ENCODE measurements at places on chromosomes 5 and 9.

- DNase-seq, result no peak
Measured at GRCh38 chr9:37302277-37302676, 120.2 kb upstream of the GRHPR start.

- DNase-seq, result no peak
Measured at GRCh38 chr5:151676314-151676712, 10.4 kb downstream of the SPARC start.

- DNase-seq, result peak; percentile 36
Measured at GRCh38 chr5:179609834-179610108, 13.7 kb downstream of the HNRNPH1 start.

GRCh38 chr9:111542497-111543254 lies 17.7 kb downstream of the ZNF483 start:
- DNase-seq, result no peak

GRCh38 chr5:42066131-42066530 lies 141.1 kb downstream of the FBXO4 start:
- DNase-seq, result no peak

GRCh38 chr5:52794519-52794918 lies 6.8 kb downstream of the ITGA1 start:
- no peak for DNase-seq

GRCh38 chr5:66198837-66199236 lies 54.7 kb downstream of the SREK1 start:
- DNase-seq, result no peak

DNA sequence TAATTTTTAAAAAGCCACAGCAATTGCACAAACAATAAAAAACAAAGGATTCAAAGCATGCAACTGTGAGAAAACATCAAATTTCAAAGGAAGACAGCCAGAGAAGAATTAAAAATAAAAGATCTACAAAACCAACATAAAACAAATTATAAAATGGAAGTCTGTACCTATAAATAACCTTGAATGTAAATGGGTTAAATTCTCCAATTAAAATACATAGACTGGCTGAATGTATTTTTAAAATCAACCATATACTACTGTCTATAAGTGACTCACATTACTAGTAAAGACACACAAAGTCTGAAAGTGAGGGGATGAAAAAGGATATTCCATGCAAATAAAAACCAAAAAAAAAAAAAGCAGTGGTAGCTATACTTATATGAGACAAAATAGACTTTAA lies 33.7 kb downstream of the BTNL8 start:
- DNase-seq, result no peak

GRCh38 chr9:113621980-113622379 lies 158.5 kb downstream of the RGS3 start:
- DNase-seq, result no peak

DNA sequence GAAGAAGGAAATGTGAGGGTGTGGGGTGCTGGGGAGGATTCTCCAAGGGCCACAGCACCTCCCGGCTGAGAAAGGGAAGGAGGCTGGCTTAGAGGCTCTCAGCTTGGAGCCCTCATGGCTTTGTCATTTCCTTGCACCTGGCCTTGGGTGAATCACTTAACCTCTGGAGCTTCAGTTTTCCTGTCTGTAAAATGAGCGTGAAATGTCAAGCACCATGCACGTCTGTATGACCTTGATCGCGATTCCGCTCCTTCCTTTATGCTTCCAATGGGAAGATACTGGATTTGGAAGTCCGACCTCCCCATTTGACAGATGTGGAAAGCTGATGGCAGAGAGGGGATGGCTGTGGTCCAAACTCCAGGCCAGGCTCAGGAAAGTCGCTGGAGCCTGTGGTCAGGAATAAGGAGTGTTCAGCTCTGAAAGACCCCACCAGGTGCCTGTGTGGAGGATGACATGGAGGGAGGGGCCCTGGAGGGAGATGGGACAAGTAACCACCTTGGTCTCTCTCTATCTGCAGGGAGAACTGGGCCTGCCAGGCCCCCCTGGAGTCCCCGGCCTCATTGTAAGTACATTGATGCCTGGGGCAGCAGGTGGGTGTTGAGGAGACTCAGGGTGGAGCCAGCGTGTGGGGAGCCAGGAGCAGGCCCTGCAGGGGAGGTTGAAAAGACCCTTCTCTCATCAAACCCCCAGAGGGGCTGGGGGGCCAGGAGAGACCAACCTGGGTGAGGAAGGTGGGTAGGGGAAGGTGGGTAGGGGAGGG lies 66.5 kb downstream of the COL27A1 start:
- DNase-seq, result no peak

GRCh38 chr9:2299843-2300205 lies 284.7 kb downstream of the SMARCA2 start:
- DNase-seq, result no peak

DNA sequence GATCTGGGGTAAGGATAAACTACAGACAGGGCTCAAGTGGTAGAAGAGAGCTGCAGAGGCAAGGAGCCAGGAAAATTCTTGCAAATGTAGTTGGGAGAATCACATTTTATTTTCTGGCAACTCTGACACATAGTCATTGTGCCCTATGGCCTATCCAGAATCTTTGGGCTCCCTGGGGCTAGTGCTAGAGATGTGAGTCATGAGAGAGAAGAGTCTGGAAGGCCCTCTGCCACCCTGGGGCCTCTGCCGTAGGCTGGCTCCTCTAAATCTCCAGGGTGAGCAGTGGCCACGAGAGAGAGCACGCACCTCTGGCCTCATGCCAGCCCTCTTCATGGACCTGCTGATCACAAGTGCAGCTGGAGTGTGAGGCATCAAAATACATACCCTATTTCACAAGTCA lies 74.3 kb upstream of the SSBP2 start:
- peak; percentile 97 for DNase-seq

DNA sequence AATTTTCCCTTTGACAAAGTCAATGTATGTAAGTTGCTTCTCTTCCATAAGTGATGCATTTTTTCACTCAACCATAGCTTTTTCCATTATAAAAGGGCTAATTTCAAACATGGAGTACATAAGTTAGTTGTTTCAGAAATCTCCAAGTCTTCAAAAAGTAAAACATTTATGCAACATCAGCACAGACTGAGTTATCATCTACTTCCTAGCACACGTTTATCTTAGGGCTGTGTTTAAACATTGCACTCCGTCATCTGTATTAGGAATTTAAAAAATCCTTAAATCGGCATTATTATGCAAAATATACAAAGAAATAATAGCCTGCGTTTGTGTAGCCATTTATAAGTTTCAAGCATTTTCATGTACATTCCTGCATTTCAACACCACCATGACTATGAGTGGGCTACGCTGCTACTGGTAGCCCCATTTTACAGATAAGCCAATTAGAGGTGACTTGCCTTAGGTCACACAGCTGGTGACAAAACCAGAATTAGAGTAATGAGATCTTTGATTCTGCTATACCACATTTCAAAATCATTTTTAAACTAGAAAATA lies 43.4 kb downstream of the PTPN3 start:
- no peak for DNase-seq

DNA sequence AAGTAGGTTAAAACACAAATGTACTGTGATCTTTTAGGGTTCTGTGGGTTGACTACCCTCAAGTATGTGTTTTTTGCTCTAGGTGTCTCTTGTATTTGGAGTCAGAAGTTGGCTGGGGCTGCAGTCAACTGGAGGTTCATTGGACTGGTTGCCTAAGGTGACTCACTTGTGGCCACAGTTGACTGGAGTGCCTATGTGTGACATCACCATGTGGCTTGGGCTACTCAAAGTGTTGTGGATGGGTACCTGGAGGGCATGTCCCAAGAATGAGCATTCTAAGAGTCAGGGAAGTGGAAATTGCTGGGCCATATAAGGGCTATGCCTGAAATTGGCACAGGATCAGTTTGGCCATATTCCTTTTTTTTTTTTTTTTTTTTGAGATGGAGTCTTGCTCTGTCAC lies 27.4 kb downstream of the SNX30 start:
- DNase-seq, result no peak

DNA sequence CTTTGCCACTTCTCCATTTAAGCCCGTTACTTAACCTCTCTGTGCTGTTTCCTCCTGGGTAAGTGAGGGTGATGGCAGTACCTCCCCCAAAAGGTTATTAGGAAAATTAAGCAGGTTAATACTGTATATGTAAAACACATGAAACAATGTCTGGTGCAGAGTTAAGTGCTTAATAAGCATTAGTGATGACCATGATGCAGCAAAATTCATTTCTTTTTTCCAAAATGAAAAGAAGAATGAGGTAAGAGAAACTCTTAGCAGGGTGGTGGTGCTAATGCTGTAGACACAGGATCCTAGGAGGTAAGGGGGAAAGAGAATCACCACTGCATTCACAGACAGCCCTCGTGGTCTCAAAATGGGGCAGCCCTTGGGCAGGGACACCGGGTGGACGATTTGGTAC lies 115.1 kb upstream of the RAI14 start:
- DNase-seq, result no peak

GRCh38 chr5:10633271-10634049 lies 69.6 kb downstream of the ANKRD33B start:
- DNase-seq, result no peak

DNA sequence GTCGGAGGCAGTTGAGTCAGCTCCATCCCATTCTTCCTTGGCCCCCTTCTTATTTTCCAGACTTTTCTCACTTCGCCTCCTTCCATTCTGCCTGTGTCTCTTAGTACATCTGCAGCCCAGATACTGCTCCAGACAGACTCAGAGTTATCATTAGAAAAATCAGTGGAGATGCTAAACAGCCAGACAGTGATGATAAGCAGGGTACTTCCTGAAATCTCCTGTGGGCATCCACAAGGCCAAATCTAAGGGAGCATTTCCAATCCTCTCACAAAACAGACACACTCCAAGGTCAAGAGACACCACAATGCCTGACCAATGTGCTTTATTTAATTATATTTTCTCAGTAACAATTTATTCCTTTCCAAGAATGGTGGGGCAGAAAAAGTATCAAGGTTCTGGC lies 14.5 kb upstream of the RLN1 start:
- no peak for DNase-seq

GRCh38 chr9:137293482-137294090 lies 8.5 kb downstream of the NRARP start:
- no peak for DNase-seq

DNA sequence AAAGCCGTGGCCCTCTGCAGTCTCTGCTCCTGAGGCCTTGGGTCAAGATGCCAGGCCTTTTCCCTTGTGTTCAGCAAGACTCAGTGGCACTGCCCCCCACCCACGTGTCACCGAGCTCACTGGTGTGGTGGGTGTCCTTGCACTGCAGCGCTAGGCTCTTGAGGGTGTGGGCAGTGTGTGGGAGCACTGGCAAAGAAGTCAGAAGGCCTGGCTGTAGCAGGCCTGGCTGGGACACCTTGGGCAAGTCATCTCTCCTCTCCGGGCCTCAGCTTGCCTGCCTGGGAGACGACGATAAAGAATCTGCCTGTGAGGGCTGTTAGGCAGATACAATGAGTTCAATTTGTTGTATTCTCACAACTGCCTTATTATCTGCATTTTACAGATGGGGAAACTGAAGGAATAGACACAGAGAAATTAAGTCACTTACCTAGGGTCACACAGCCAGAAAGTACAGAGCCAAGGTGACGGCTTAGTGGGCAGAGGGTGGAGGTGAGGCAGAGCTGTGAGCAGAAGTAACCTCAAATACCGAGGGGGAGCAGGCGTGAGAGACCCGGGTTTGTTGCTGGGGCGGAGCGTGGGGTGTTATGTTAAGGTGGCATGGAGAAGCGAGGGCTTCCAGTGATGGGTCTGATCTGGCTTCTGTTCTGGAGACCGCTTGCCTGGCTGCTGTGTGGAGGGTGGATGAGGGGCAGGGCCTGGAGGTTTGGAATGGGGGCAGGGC lies 1.4 kb downstream of the TSPAN17 start:
- DNase-seq, result no peak

GRCh38 chr5:98064118-98064685 lies 709.3 kb upstream of the RGMB start:
- no peak for DNase-seq

DNA sequence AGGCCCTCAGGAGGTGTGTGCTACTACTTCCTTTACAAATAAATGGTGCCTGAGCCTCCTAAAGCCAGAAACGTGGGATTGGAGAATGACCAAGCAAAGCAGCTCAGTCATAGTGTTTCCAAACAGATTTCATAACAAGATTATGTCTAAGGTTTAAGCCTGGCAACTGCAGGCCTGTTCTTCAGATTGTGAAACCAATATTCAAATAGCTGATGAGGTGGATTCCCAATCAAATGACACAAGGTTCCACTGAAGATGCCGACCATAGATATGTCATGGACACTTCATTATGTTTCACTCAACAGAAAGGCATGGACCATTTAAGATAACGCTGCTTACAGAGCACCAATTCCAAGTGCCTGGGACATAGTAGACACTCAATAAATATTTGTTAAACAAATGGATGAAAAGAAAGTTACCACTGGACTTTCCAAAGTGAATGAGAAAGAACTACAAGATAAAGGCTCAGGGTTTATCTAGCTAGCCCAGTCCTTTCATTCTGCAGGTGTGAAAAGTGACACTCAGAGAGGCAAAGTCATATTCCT lies 189.5 kb downstream of the ACTL7B start:
- no peak for DNase-seq

DNA sequence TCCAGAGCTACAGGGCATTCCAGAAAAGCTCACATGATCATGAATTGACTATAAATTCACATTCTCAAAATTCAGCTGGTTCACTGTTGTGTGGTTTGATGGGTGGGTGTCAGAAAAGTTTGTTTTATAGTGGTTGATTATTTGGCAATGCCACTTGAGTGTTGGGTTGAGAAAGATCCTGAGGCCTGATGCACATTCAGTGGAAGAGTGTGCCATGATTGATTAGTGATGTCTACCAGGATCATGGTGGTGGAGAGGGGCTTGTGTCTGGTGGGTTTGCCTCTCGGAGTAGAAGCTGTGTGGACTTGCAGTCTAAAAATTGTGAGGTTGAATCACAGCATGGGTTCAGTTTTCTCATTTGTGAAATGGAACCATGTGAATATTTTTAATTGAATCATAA lies 2.0 kb downstream of the NDUFS6 start:
- no peak for DNase-seq

DNA sequence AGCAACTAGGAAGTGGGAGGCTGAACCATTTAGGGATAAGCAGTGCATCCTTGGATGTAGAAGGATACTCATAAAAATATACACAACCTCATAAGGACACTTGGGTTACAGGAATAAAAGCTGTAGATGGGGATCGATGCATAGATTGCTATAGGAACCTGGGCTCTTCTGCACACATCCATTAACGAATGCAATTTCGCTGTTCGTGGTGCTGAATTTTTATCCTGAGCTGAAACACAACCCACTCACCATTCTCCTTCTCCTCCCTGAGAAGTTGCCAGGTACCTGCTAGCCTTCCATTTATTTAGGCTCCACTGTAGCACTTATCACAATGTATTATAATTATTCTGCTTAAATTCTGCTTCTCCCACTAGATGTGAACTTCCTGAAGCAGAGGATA lies 320.6 kb upstream of the BRINP1 start:
- no peak for DNase-seq

- DNase-seq, result peak; percentile 22
Measured at GRCh38 chr5:65364907-65365306, 116.8 kb downstream of the ADAMTS6 start.

DNA sequence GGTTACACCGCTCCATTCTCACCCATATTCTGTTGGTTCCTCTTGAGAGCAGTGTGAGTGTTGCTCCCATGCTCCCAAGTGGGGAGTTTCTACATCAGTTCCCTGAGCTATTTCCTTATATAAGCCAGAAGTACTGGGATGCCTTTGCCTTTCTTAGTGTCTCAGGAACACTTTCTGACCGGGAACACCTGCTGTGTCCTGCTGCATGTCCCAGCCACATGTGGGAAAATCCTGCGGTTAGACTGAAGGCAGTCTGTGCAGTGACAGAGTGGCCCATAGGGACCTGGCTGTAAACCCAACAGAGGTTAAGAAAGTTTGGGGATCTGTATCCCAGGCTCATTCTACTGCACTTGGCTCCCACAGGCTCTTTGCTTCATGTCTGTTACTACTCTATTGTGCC lies 126.0 kb downstream of the EGFLAM start:
- DNase-seq, result no peak

- no peak for DNase-seq
Measured at GRCh38 chr5:150851039-150851438, 4.7 kb downstream of the IRGM start.

All from osteoblast (primary cell).